ENCODE measurements at places on chromosomes 4 and X.

DNA sequence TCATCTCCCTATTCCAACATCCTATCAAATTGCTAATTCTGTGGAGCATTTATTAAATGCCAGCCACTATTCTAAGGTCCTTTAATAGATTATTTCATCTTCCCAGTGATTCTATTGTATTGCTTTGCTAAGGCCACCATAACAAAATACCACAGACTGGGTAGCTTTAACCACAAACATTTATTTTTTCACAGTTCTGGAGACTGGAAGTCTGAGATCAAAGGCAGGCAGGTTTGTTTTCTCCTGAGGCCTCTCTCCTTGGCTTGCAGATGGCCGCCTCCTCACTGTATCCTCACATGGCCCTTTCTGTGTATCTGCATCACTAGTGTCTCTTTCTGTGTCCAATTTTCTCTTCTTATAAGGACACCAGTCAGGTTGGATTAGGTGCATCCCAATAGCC lies 64.5 kb downstream of the CPE start:
- no peak for DNase-seq

GRCh38 chr4:85058551-85058950 lies 92.1 kb upstream of the WDFY3 start:
- no peak for DNase-seq

GRCh38 chrX:36445566-36445965 lies 526.0 kb downstream of the CFAP47 start:
- no peak for DNase-seq

DNA sequence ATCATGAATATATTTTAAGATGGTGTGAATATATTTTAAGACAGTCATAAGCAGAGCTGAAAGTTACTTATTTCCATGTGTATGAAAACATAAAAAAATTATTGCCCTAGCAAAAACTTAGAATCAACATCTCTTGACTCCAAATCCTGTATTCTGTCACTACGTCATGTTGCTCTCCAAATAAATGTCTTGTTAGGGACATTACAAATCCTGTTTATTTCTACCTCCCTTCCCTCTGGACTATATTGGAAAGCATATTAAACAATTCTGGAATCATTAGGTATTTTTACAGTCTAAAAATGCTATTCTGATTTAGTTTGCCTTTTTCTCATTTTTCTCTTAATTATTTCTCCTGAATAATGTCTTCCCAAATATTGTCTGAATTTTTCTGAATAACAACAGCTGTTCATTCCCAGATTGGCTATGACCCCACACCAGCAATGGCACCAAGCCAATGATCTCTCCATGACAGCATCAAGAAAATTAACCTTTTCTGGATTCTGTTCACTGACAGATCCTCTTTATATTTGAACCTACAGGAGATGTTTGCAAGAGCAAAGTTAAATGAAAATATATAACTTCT lies 523.1 kb downstream of the IQCM start:
- no peak for DNase-seq

DNA sequence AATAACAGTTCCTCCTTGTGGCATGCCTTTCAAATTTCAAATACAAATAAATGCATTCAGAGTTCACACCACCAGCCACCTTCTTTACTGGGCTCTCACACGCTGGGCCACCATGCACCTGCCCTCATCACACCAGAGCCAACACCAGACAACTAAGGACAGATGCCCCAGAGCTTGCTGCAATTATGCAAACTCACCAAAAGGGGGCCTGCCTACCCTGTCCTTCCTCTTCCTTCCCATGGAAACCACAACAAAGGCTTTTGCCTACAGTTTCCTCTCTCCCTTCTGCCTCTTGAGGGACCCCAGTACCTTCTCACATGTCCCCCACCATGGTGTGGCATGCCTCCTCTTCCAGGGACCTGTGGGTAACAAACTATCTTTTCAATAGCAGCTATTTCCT lies 1333.9 kb upstream of the TENM3 start:
- DNase-seq = peak; percentile 13

- no peak for DNase-seq
These were observed 22.2 kb downstream of the PSAPL1 start for GRCh38 chr4:7412554-7412912.

GRCh38 chr4:188029114-188029513 lies 33.5 kb downstream of the ZFP42 start:
- no peak for DNase-seq

- DNase-seq = no peak
These were observed 184.7 kb downstream of the GRID2 start for GRCh38 chr4:92488496-92488895.

DNA sequence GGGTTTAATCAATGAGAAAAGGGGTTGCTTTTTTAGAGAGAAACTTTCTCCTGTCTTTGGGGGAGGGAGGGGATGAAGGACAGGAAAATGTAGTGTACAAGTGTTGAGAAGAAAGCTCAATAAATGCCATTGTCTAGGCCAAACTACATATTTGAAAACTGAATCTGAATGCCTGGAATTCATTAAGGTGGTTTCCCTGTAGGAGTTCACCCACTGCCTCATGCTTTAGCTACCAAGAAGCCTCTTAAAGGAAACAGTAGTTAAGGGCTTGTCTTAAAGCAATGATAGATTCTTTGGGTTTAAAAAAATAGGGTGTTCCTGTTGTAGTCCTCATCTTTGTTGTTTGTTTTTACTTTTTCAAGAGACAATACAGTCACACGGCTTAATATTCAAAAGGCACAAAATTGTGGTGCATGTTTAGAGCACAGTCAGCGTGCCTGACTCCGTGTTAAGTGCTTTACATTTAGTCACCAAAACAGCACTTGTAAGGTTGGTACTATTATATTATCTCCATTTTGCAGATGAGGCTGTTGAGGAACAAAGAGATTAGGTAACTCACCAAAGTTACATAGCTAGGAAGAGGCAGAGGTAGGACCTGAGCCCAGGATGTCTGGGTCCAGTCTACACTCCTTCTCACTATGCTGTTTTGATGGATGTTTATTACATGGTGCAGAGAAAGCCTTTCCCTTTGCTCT lies 46.0 kb downstream of the FNIP2 start:
- DNase-seq = no peak

GRCh38 chrX:14916017-14916674 lies 42.9 kb downstream of the MOSPD2 start:
- DNase-seq = no peak

- DNase-seq = no peak
These were observed 252.4 kb downstream of the CFAP299 start for GRCh38 chr4:80587871-80588385.

GRCh38 chr4:36930562-36931111 lies 313.9 kb upstream of the NWD2 start:
- DNase-seq = no peak

- DNase-seq = no peak
These were observed 85.1 kb downstream of the PDGFC start for GRCh38 chr4:156886481-156886880.

- DNase-seq = no peak
These were observed 107.2 kb upstream of the LIMCH1 start for GRCh38 chr4:41430792-41431191.

DNA sequence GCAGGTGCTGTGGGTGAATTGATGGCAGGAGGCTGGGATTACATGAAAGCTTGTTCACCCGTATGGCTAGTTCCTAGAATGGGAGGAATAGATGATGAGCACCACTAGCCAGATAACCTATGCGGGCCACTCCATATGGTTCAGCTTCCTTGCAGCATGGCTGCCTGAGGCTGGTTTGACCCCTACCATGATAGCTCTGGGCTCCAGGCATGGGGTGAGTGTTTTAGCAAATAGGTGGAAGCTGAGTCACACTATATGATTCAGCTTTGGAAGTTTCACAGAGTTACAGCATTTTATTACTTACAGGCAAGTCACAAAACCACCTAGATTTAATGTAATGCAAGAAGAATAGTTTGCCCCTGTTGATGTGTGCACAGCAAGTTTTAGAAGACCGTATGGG lies 603.2 kb downstream of the STIM2 start:
- no peak for DNase-seq

- no peak for DNase-seq
These were observed 313.6 kb upstream of the DDX53 start for GRCh38 chrX:22686138-22686541.

- DNase-seq = no peak
These were observed 63.5 kb upstream of the COL25A1 start for GRCh38 chr4:109365939-109366338.

DNA sequence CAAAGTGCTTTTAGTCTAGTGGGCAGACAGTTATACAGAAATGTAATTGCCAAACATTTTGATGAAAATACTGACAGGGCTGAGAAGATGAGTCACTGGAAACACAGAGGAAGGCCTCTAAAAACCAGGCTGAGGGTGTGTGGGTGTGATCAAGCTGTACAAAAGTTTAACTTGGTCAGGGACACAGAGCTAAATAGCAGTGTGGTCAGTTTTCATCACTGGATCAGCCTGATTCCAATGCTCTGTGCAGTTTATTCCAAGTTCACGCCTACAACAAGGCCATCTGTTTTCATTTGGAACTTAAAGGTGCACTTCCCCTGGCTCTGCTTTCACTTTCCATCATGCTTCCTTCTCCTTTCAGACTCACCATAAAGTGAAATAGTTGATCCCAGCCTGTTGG lies 10.6 kb downstream of the CENPVL3 start:
- DNase-seq = no peak

- peak; percentile 68 for DNase-seq
These were observed 403.0 kb upstream of the CNKSR2 start for GRCh38 chrX:20971250-20971649.

DNA sequence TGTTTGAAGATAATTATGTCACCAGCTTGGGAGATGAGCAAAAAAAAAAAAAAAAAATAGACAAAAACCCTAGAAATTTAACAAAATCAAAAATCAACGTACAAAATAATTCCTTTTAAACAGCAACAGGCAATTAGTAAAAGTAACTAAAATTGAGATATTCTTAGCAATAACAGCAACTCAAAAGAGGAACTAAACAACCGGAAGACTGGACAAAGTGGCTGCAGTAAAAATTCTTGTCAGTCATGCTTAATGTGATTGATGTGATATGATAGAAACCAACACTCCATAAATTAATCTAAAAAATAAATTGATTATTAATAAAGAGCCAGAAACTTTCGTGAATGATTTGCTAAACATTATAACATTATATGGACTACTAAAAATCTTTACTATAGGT lies 1534.6 kb upstream of the AGA start:
- DNase-seq = no peak

- DNase-seq = no peak
These were observed 2.5 kb downstream of the DCK start for GRCh38 chr4:70996018-70996360.

- no peak for DNase-seq
These were observed 270.8 kb downstream of the BCOR start for GRCh38 chrX:39826813-39827543.

GRCh38 chr4:19927381-19927780 lies 324.3 kb upstream of the SLIT2 start:
- no peak for DNase-seq

GRCh38 chr4:3471886-3472285 lies 8.8 kb downstream of the DOK7 start:
- DNase-seq = no peak

GRCh38 chr4:101191302-101192098 lies 155.8 kb downstream of the PPP3CA start:
- DNase-seq = no peak

GRCh38 chr4:25925486-25926201 lies 11.6 kb downstream of the SMIM20 start:
- DNase-seq = peak; percentile 70

GRCh38 chrX:98795636-98796035 lies 1614.4 kb downstream of the PCDH19 start:
- DNase-seq = no peak

DNA sequence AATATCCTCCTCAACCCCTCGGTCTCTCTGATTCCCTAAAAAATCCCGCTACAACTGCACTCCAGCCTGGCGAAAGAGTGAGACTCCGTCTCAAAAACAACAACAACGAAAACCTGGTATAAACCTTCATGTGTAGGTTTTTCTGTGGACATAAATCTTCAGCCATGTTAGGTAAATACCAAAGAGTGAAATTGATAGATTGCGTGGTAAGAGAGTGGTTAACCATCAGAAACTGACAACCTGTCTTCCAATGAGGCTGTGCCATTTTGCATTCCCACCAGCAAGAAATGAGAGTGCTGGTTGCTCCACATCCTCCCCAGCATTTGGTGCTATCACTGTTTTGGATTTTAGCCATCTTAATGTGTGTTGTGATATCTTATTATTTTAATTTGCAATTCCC lies 10.9 kb downstream of the TBC1D19 start:
- no peak for DNase-seq

DNA sequence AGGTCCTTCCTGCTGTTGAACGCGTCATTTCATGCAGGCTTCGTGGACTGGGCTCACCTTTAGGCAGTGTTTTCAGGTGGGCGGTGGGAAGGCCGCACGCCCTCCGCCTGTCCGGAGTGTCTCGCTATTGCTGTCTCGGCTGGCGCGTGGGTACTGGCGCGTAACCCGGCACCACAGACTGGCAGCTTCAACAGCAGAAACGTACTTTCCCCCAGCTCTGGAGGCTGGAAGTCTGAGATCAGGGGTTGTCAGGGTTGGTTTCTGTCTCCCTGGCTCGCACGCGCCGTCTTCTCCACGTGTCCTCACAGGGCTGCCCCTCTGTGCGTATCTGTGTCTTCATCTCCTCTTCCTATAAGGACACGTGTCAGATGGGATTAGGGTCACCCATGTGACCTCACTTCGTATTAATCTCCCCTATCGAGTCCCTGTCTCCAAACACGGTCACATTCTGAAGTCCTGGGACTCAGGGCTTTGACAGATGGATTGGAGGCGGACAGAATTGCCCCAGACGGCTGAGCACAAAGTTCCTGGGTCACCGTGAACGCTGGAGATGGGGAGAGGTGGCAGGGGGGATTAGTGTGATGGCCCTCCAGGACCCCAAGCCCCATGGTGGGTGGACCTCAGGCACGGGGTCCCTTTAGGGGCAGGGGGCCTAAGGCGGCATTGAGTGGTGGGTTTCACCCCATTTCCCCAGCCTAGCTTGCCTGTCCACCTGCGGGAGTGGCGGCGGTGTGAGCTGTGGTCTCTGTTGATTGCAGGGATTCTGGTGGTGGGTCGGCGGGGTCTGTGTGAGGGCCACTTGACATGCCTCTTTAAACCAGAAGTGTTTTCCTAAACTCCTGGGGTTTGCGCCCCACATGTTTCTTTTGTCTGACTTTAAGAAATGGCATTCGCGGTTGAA lies 83.4 kb upstream of the LRPAP1 start:
- no peak for DNase-seq

DNA sequence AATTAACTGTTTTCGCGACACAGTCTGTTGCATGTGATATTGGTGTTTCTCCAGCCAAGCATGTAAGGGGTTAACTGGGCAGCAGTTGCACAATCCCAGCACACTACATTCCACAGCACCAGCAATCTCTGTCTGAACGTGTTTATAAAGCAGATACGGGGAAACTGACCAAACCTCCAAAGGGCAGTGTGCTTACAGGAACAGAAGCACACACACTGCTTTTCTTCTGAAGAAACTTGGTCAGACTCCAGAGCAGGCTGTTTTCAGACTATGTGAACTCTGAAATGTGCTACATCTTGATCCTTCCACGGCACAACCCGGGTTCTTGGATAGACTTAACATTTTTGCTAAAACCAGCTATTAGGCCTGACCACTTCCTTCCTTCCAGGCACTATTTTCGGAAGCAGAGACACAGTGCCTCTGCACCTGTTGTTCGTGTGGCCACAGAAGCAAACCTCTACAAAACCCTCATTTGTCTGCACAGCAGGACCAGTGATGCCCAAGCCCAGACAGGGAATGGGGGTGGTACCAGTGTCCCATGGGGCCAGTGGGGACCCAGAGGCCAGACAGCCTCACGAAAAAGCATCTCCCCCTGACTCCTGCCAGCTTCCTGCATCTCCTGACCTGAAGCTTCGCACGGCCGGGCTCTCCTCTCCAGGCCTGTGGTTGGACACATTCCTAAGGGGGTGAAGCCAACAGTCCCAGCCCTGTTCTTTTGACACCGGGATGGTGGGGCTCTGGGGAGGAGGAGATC lies 90.1 kb downstream of the IRF2 start:
- DNase-seq = peak; percentile 13

- DNase-seq = no peak
These were observed 74.1 kb downstream of the TSPAN5 start for GRCh38 chr4:98584265-98584664.

All from HT-29 (cell line).